ENCODE measurements at places on chromosomes 6 and 20.

- DNase-seq = no peak
These were observed 21.1 kb upstream of the TAF8 start for GRCh38 chr6:42029062-42029685.

- DNase-seq = no peak
These were observed 703 bp downstream of the MRPL2 start for GRCh38 chr6:43058531-43058930.

DNA sequence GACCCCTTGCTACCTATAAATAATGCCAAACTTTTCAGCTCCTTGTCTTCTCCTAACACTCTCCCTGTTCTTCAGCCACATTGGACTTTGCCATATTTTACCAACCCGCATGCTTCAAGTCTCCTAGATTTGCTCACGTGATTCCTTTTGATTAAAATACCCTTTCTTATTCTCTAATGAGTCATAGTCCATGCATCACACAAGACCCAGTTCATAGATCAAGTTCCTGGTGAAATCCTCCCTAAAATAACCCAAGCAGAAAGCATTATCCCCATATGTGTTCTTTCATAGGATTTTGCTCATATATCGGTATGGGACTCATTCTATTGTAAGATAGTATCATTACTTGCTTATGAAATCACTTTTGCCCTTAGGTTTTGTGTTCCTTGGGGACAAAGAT lies 108.9 kb upstream of the STXBP5 start:
- DNase-seq = no peak

GRCh38 chr6:148392671-148393070 lies 50.0 kb downstream of the SASH1 start:
- DNase-seq = no peak

DNA sequence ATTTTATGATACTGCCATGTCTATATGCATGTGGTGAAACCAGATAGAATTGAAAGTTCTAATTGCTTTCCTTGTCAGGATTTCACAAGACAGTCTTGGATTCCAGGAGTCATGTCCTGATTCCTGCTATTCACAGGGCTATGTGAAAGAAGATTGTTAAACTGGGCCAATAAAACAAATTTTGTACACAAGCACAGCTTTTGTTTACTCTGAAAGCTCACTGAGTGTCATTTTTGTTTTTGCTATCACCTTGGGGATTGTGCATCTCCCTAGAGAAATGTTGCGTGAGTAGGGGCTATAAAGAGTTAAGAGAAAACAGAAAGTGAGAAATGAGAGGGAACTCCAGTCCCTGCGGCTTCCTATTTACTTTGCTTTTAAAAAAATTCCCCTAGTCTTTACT lies 627.5 kb downstream of the PKHD1 start:
- no peak for DNase-seq

- DNase-seq = no peak
These were observed 6.8 kb downstream of the BICRAL start for GRCh38 chr6:42788671-42789070.

GRCh38 chr6:45571159-45571558 lies 193.4 kb upstream of the SUPT3H start:
- DNase-seq = no peak

Data from cortex of kidney (tissue), 1 donor.